ENCODE measurements at places on chromosomes 16 and 17. TPM values are rescaled to one million over a fixed set of nuclear protein-coding genes. Genes with fewer than 3 reads are reported as not detected.

TIMP2 gene
- total RNA-seq, result 190 TPM

EPX gene
- not detected for total RNA-seq

NPIPB9 gene
- total RNA-seq, result 1.7 TPM

MMP15 gene
- total RNA-seq, result 47.4 TPM

SLFN13 gene
- 4.0 TPM for total RNA-seq
